ENCODE measurements at places on chromosomes 6 and 20.

- DNase-seq: no peak
Observed at GRCh38 chr6:35419417-35419816, 32.7 kb upstream of the FANCE start.

DNA sequence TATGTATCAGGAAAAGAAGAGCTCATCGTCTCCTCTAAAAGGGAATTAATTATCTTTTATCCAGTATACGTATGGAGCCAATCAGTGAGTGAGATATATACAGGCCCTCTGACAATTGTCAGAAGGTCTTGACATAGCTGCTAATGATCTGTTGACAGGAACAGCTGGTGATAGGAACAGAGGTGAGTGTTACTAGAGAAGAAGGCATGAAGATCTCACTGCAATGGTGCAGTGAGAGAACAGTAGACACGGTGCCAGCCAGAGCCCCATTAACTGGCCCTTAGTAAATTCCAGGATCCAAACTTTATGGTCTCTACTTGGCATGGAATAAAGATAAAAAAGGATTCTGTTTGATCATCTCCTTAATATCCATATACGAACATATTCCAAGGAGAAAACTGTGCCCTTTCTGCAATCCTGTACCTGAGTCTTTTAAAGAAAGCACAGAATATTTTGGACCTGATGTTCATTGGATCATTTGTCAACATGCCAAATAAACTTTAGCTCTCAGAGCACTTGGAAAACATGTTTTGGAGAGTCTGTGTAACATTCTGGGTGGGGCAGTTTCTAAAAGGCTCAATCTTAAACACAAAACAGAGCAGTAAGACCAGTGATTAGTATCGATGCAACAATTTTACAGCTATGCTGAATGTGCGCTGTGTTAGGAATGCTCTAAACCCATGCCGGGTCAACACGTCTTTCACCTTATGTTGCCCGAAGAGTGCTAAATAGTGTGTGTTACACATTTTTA is 135.8 kb upstream of the CITED2 start:
- DNase-seq: no peak

GRCh38 chr20:20085812-20086211 is 33.5 kb downstream of the CFAP61 start:
- no peak for DNase-seq

DNA sequence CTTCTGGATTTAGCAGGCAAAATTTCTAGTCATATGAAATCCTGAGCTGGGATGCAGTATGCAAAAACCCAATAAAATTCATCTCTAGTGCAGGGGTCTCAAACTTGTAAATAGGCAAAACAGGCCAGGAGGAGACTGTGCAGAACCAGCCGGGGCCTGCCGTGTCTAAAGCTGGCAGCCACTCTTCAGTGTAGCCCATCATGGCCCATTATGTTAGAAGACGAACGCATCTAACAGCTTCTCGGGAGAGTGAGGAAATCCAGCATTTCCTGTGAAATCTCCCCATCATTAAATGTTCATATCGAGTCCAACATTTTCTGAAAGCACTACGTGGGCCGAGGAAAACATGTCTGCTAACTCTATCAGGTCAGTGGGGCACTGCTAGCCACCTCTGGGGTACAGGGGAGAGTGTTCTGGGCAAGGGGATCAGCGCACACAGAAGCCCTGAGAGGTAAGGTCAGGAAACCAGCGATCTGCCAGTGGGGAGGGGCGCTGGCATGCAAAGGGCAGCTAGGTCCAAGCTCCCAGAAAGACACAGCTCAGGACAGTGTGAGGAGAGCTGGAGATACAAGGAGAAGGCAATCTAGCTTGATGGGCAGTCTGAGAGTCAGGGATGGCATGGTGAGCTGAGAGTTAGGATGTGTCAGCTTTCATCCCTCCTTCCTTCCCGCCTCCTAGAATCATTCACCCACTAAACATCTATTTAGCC is 144.2 kb downstream of the PREX1 start:
- no peak for DNase-seq

DNA sequence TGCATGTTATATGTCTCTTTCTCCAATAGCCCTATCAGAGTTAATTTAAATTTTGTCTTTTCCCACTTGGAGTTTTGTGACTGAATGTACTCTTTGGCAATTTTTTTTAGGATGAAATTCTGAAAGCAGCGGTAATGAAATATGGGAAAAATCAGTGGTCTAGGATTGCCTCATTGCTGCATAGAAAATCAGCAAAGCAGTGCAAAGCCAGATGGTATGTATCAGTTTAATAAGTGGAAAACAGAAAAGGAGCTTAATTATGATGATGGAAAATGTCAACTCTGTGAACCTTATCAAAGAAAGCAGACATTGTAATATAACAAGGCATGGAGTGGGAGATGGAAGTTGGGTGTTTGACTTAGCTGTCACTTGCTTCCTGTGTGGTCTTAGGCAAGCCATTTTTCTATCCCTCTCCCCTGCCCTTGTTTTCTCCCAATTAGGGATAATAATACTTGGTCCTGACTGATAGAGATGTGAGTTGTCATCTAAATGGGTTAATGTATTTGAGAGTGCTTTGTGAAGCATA is 2.7 kb downstream of the CDC5L start:
- DNase-seq: no peak

DNA sequence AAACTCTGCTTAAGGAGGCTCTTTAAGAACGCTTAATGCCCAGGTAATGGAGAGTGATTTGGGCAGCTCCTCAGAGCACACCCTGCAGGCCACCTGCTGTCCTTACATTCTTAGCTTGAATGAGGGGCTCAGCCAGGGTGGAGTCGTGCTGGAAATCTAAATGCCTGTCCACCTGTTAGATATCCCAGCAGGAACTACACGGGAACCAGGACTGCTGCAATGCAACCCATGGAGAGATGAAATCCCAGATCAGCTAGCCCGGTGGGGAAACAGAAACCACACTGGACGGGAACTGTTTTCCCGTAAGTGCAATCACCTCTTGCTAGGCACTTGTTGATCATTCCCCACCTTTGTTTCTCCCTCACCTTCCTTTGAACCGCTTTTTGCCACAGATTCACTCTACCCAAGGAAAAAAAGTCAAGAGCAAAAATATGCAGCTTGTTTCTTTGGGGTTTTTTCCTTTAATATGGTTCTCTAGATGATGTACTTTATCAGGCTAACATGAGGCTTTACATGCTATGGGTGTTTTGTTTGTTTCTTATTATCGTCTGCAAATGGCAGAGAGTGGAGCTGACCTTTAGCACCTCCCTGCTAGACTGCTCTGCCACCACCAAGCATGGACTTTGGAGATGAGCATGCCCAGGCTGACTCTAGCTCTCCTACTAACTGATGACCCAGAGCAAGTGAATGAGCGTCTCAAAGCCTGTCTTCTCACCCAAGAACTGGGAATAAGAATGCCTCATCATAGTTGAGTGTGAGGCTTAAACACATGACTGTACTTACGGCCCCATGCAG is 125.9 kb upstream of the TNFAIP3 start:
- no peak for DNase-seq

DNA sequence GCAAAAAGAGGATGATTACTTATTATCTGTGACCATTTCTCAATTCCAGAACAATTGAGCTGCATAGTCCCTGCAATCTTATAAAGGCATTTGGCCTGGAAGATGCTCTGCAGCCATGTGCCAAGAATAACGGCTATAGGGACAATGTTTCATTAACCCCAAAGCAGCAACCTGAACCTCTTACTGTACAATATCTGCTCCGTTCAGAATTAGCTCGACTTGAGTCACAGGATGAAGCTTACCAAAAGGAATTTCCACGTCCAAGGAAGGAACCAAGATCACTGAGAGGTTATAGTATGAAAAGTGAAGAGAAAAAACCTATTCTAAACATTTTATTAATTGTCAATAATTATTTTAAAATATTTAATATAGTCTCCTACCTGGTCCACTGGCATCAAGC is 167.3 kb upstream of the GMDS start:
- DNase-seq: no peak

DNA sequence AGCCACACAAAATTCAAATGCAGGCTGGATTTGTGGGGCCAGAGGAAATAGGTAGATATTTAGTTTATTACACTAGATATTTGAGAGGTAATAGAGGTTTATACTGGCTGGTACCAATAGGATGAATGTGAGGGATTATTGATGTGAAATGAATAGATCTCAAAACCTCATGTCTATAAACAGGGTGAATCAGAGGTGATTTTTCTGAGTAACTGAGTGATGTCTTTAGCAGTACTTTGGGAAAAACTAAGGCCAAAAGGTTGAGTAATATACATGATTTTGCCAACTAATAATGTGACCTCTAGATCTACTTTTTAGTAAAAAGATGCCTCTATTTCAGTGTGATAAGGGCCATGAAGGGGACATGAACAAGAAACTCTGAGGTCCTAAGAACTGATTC is 86.8 kb downstream of the HAO1 start:
- no peak for DNase-seq

- no peak for DNase-seq
Observed at GRCh38 chr20:59616306-59616705, 12.0 kb downstream of the PHACTR3 start.

DNA sequence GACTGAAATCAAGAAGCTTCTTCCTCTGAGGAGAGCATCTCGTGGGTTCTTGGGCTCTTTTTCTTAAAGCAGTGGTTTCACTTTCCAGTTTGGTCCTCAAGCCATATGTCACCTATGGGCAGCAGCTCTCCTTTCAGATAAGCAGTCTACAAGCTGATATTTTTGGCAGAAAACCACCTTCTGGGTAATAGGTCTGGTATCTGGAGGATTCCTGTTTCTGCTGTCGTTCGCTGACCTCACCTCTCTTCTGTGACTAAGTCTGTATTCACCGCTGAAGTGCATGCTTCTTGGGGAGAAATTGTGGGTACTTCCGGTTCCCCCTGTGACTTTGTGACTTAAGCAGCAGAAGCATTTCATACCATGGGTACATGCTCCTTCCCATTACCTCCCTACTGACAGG is 193.6 kb downstream of the EDN1 start:
- no peak for DNase-seq

DNA sequence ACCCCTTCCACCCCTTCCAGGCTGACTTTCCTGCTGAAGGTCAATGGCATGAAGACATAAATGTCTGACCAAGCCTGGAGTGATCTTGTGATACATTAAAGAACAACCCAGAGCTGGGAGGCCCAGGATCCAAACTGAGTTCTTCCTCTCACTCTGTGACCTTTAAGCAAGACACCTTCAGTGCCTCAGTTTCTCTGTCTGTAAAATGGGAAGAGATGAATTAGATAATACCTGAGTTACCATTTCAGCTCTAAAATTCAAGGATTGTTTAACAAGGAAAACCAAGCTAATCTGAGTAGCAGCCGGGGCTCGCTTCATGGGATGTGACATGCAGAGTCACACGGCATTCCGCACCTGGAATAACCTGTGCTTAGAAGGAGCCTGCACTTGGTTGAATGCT is 7.0 kb upstream of the NFATC2 start:
- DNase-seq: no peak

DNA sequence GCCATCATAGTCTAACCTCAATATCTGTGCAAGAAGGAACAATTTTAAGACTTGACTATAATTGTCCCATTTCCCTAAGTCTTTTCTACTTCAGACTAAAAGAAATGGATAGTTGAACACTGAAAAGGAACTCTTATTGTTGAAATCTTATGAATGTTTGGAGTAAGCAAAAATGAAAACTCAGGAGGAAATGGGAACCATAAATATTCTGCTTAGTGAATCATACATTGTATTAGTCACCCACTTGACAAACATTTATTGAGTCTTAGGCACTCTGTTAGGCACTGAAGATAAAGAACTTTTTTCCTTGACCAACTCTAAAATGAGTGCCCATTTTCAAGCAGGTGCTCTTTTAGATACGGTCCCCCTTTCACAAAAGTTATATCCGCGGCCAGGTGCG is 8.7 kb downstream of the CCDC170 start:
- DNase-seq: no peak

- DNase-seq: no peak
Observed at GRCh38 chr20:18906046-18906445, 92.5 kb downstream of the SCP2D1 start.

GRCh38 chr6:37783856-37784584 is 35.5 kb upstream of the ZFAND3 start:
- DNase-seq: peak; percentile 66

- peak; percentile 77 for DNase-seq
Observed at GRCh38 chr6:75932067-75932466, 140.4 kb downstream of the IMPG1 start.

- DNase-seq: no peak
Observed at GRCh38 chr20:34968042-34968775, 12.5 kb downstream of the MYH7B start.

DNA sequence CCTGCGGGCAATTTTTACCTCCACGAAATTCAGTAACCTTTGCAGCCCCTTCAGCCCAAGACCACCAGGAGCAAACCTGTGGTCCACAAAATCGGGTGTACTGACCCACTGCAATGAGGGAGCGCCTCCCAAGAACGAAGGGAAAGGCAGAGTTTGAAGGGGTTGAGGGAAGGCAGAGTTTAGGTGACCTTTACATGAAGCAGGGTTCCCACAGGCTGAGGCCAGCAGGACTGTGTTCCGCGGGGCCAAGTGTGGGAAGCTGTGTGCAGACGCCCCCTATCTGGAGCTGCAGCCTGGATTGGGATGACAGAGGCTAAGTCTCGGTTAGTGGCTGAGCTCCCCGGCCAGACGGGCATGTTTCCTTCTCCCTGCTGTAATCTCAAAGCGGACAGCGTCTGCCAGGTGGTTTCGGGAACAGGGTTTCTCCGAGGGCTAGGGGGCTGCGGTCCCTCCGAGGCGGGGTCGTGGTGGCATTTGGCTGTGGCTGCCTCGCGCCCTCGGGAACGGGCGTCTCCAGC is 826 bp upstream of the PYGB start:
- peak; percentile 84 for DNase-seq

- DNase-seq: no peak
Observed at GRCh38 chr6:80105972-80106417, 476 bp upstream of the BCKDHB start.

DNA sequence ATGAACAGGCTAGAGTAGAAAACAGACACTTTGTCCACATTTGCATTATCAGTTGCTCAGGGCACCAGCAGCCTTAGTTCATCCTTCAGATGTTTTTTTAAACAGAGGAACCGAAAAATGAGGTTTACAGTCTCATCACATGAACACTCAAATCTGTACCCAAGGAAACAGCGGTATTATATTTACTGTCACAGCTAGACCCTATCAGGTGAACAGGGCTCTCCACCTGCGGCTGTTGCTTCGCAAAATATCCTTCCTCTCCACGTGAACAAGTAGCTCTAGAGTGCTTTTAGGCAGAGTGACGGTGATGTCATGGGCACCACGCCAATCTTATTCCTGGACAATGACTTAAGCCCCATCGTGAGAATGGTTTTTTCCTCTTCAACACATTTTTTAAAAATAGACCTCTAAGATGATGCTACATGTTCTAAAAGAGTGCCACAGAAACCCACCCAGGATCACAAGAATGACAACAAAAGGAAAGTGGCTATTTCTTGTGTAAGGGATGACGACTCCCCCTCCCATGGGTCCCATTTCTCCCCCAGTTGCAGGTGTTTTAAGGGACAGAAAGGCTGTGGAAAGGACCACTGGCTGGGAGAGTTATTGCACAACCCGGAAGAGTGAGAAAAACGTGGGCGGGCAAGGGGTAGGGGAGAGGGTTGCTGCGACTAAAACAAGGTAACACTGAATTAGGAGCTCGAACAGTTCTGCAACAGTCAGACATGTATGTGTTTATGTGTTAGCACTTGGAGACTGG is 77.7 kb downstream of the EFHC1 start:
- DNase-seq: no peak

- no peak for DNase-seq
Observed at GRCh38 chr6:104183816-104184435, 675.8 kb downstream of the HACE1 start.
